Activated CD4-positive, alpha-beta memory T cell treated with anti-CD3 and anti-CD28 coated beads, Interleukin-2, amount 10 ng/mL, durations not matched to agents 7 days and 5 days (primary cell): ENCODE measurements at places on chromosomes 3 and 15. TPM values are rescaled to one million over a fixed set of nuclear protein-coding genes. Genes with fewer than 3 reads are reported as not detected.

The NSUN3 gene
- 15.2 TPM for total RNA-seq

The ANKUB1 gene
- not detected for total RNA-seq

The TGM4 gene
- total RNA-seq, result not detected

The ANKRD63 gene
- not detected for total RNA-seq

The CFAP20DC gene
- 2.2 TPM for total RNA-seq

The MESP1 gene
- 3.5 TPM for total RNA-seq

The NRG4 gene
- not detected for total RNA-seq

The ZDHHC19 gene
- 0.63 TPM for total RNA-seq

The AAGAB gene
- total RNA-seq, result 51.2 TPM

The NR2E3 gene
- not detected for total RNA-seq

The SPSB4 gene
- total RNA-seq, result not detected
